ENCODE measurements at places on chromosomes 16 and 17. TPM values are rescaled to one million over a fixed set of nuclear protein-coding genes. Genes with fewer than 3 reads are reported as not detected.

GRCh38 chr16:63447121-63447520, 1410.9 kb upstream of the CDH8 start:
- no peaks in the 10 kb centered on the region for H3K4me1 ChIP-seq
- H3K4me3 ChIP-seq, result no peak overlapping the region
- no peaks in the 10 kb centered on the region for H3K27me3 ChIP-seq
- H3K36me3 ChIP-seq, result no peaks in the 10 kb centered on the region
- DNase-seq, result no peak

DNA sequence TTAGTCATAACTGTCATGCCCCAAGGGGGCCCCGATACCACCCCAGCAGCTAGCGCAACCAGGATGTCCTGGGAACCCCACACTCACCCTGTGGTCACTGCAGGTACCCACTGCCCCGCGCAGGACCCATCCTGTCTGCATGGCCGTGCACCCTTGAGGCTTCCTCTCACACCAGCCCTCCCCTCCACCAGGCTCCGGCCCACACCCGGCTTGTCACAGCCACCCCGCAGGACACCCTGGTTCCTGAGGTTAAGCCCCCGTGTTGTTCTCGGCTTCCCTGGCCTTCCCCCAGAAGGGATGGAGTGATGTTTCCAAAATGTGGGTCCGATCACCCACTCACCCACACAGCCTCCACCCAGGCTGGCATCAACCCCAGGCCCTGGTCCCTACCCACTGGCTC, 7.5 kb downstream of the DNASE1L2 start:
- no peak for DNase-seq
- H3K4me3 ChIP-seq, result no peak overlapping the region
- H3K36me3 ChIP-seq, result peaks cover 49% of the 10 kb centered on the region

AGRP gene
- total RNA-seq, result not detected

- H3K4me1 ChIP-seq, result no peaks in the 10 kb centered on the region
- no peak overlapping the region for H3K4me3 ChIP-seq
- DNase-seq, result no peak
- H3K27me3 ChIP-seq, result no peaks in the 10 kb centered on the region
Observed at GRCh38 chr17:56047331-56047730, 105.9 kb upstream of the ANKFN1 start.

NSF gene
- 13.1 TPM for total RNA-seq

- H3K4me1 ChIP-seq, result peaks cover 15% of the 10 kb centered on the region
- DNase-seq, result no peak
- no peak overlapping the region for H3K27ac ChIP-seq
- H3K27me3 ChIP-seq, result no peaks in the 10 kb centered on the region
- H3K4me3 ChIP-seq, result no peak overlapping the region
Observed at GRCh38 chr17:8005357-8005756, 2.9 kb downstream of the GUCY2D start.

GRCh38 chr17:10357768-10358167, 15.0 kb downstream of the MYH13 start:
- no peak overlapping the region for H3K4me3 ChIP-seq
- H3K27me3 ChIP-seq, result no peaks in the 10 kb centered on the region
- H3K36me3 ChIP-seq, result no peaks in the 10 kb centered on the region
- H3K27ac ChIP-seq, result no peak overlapping the region

DNA sequence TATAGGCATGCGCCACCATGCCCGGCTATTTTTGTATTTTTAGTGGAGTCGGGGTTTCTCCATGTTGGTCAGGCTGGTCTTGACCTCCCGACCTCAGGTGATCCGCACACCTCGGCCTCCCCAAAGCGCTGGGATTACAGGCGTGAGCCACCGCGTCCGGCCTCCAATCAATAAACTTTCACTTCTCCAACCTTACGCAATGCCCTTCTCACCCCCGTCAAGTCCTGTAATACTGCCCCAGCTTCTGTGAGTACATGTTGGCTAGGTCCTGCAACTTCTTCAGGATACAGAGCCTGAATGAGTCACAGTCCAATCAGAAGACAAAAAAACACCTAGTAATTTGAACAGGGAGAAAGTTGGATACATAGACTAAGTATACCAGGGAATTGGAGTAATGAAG, 47.1 kb upstream of the PHOSPHO1 start:
- H3K27me3 ChIP-seq, result no peaks in the 10 kb centered on the region
- no peak for DNase-seq
- no peaks in the 10 kb centered on the region for H3K36me3 ChIP-seq
- H3K4me3 ChIP-seq, result no peak overlapping the region
- H3K27ac ChIP-seq, result no peak overlapping the region

CDH3 gene
- total RNA-seq, result 1.7 TPM

GRCh38 chr17:76384222-76384986, at the start of gene SPHK1:
SPHK1 (plus strand) TSS chr17:76384609; CDS start chr17:76385645, 1,036 bp downstream.
- no peaks in the 10 kb centered on the region for H3K36me3 ChIP-seq
- H3K4me1 ChIP-seq, result peaks cover 37% of the 10 kb centered on the region
- peak within 1 kb of the TSS; percentile 68 for H3K4me3 ChIP-seq

PLA2G10 gene
- not detected for total RNA-seq

IL4R gene
- 11.9 TPM for total RNA-seq

- DNase-seq, result no peak
- peaks cover 23% of the 10 kb centered on the region for H3K4me1 ChIP-seq
- H3K27me3 ChIP-seq, result no peaks in the 10 kb centered on the region
- H3K36me3 ChIP-seq, result peaks cover 37% of the 10 kb centered on the region
Observed at GRCh38 chr16:19708296-19709205, 9.5 kb downstream of the KNOP1 start.

GRCh38 chr17:15744074-15744676, 12.1 kb downstream of the TBC1D26 start:
- H3K27me3 ChIP-seq, result no peaks in the 10 kb centered on the region
- DNase-seq, result no peak
- H3K4me3 ChIP-seq, result no peak overlapping the region
- H3K4me1 ChIP-seq, result no peaks in the 10 kb centered on the region

C1QTNF8 gene
- not detected for total RNA-seq

DNA sequence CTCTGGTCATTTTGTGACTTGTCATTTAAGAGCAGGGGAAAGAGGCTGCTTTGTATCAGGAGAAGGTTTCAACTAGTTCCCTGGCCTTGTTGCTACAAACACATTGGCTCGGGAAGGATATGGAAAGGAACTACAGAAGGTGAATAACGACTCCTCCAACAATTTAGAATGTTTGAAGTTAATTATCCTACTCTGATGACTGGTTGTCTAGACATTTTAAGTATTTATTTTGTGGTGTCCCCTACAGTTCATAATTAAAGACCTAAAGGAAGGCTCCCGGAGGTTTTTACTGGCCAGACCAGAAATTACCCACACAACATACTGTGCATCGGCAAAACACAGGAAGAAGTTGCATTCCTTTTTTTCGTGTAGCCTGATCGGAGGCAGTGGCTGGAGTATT, 515.8 kb upstream of the SALL1 start:
- no peaks in the 10 kb centered on the region for H3K4me1 ChIP-seq
- H3K4me3 ChIP-seq, result no peak overlapping the region
- no peaks in the 10 kb centered on the region for H3K36me3 ChIP-seq
- H3K27ac ChIP-seq, result no peak overlapping the region
- H3K27me3 ChIP-seq, result no peaks in the 10 kb centered on the region

DNA sequence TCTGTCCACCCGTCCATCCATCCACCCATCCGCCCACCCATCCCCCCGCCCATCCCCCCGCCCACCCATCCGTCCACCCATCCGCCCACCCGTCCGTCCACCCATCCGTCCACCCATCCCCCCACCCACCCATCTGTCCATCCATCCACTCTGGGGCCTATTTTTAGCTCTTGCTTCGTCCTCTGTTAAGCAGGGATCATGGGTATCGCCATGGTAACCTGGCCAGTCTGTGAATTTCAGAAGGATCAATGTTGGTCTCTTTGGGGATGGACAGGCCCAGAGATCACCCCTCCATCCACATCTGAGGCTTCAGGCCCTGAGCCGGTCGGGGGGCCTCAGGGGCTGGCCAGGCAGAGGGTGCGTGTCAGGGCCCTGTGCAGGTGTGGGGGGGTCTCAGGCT, 15.2 kb upstream of the DPEP1 start:
- no peak overlapping the region for H3K27ac ChIP-seq
- no peaks in the 10 kb centered on the region for H3K36me3 ChIP-seq

SLFN14 gene
- total RNA-seq, result not detected

- H3K27ac ChIP-seq, result no peak overlapping the region
- DNase-seq, result no peak
- H3K4me3 ChIP-seq, result no peak overlapping the region
- H3K36me3 ChIP-seq, result no peaks in the 10 kb centered on the region
- no peaks in the 10 kb centered on the region for H3K27me3 ChIP-seq
Observed at GRCh38 chr16:55597928-55598327, 31.4 kb downstream of the CAPNS2 start.

CPHXL2 gene
- not detected for total RNA-seq

DNA sequence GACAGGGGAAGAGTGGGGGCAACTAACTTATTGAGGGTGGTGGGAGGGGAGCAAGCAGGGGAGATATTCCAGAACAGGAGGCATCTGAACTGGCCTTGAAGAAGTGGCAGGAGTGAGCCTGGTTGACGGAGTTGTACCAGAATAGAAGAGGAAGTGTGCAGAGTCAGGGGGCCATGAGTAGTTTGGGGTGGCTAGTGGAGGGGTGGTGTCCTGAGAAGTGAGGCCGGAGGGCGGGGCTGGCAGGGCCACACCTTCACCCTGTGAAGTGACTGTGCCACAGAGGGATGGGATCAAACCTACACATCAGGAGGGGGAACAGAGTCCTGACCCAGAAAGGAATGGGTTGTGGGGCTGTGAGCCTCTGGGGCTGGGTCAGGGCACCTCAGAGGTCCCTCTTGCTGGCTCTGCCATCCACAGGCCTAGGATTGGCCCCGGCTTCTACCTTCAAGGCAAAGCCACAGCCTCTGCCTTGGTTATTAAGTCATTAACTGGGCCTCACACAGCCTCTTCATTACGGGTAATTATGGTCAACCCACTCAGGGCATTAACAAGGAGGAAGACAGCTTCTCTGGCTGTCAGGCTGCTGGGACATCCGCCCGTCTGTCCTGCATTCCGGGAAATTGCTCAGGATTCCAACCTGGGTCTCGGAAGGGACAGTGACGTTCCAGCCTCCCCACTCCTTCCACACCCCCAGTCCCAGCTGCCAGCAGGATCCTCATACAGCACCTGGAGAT, 12.7 kb downstream of the SPNS2 start:
- H3K27ac ChIP-seq, result no peak overlapping the region
- DNase-seq, result no peak
- no peaks in the 10 kb centered on the region for H3K27me3 ChIP-seq
- H3K36me3 ChIP-seq, result no peaks in the 10 kb centered on the region
- H3K4me1 ChIP-seq, result no peaks in the 10 kb centered on the region
- H3K4me3 ChIP-seq, result no peak overlapping the region

DNA sequence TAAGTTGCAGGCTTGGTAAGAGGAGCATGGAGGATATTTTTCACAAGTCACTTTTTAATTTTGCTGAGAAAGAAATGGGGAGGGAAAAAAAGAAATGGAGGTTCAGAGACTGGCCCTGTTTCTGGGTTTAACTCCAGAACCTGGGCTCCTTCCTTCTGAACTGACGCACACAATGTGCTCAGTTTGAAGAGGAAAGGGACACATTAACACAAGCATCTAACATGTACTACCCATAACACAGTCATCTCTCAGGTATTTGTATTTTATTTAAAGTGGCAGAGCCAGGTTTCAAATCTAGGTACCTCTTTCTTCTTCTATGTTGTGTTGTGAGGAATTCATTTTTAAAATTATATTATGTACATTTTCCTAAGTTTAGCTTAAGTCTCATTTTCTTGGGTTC, 5.3 kb upstream of the TMEM100 start:
- no peaks in the 10 kb centered on the region for H3K4me1 ChIP-seq
- peak overlapping the region; percentile 93 for H3K27ac ChIP-seq
- H3K36me3 ChIP-seq, result no peaks in the 10 kb centered on the region
- H3K4me3 ChIP-seq, result no peak overlapping the region
- no peak for DNase-seq
- H3K27me3 ChIP-seq, result no peaks in the 10 kb centered on the region

DNA sequence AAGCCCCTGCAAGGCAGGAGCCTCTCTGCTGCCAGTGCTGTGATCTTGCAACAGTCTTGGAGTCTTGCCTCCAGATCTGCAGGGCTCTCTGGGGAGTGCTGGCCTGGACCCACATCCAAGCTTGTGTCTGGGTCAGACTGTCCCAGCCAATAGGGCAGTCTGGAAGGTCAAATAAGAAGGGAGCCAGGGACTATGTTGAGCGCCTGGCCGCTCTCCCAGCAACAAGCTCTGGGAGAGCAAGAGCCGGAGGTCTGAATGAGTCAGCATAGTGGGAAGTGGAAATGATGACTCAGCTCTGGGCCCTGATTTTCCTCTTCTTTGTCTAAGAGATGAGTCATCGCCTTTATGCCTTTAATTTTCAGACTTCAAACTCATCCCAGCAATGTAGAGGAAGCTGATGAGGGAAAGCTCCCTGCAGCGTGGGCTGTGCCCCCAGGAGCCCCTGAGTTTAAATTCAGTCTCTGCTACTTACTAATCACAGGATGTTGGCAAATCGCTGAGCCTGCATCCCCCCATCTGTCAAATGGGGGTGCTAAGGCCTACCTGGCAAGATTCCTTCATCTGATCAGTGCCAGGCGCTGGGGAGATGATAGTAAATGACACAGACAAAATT, 43.6 kb upstream of the HAPSTR1 start:
- no peaks in the 10 kb centered on the region for H3K27me3 ChIP-seq
- peaks cover 12% of the 10 kb centered on the region for H3K4me1 ChIP-seq
- DNase-seq, result peak; percentile 90
- peak overlapping the region; percentile 86 for H3K27ac ChIP-seq
- no peak overlapping the region for H3K4me3 ChIP-seq

GRCh38 chr16:65819136-65819898, 547.2 kb upstream of the CDH5 start:
- no peaks in the 10 kb centered on the region for H3K27me3 ChIP-seq
- no peak overlapping the region for H3K27ac ChIP-seq
- H3K36me3 ChIP-seq, result no peaks in the 10 kb centered on the region
- no peak overlapping the region for H3K4me3 ChIP-seq
- H3K4me1 ChIP-seq, result no peaks in the 10 kb centered on the region
- DNase-seq, result no peak

DNA sequence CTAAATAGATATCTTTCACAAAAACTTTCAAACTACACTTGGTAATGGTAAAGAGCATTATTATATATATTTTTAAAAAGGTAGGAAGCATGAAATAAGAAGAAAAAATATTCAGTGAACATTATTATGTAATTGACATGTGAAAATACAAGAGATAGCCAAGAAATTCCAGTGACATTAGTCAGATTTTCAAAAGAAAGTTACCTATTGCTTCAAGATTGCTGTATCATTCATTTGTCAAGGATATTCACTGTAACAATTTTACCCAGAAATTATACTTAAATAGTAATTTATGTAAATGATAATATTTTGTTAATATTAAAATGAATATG, 350.2 kb downstream of the KIF2B start:
- no peaks in the 10 kb centered on the region for H3K36me3 ChIP-seq
- no peaks in the 10 kb centered on the region for H3K4me1 ChIP-seq
- H3K27me3 ChIP-seq, result no peaks in the 10 kb centered on the region

DNA sequence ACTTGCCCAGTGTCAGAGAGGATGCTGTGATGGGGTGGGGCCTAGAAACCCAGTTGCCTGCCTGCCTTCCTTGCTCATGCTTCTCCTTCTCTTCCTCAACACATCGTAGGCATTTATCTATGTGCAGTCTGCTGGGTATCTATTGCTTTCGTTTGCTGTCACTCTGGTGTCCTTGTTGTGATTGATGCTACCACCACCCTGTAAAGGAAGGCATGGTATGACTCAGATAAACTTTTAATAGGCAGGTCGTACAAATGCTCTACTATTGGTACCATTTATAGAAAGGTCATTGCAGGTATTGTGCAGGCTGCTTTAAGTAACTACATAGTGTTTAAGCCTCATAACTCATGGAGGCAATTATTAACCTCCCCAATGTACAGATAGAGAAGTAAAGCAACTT, 368.9 kb downstream of the UTP18 start:
- H3K4me1 ChIP-seq, result no peaks in the 10 kb centered on the region
- H3K27ac ChIP-seq, result no peak overlapping the region
- H3K4me3 ChIP-seq, result no peak overlapping the region
- no peak for DNase-seq
- H3K36me3 ChIP-seq, result no peaks in the 10 kb centered on the region
- H3K27me3 ChIP-seq, result no peaks in the 10 kb centered on the region

AIPL1 gene
- total RNA-seq, result not detected

Data from right atrium auricular region (tissue), 2 donors.